Motor neuron (in vitro differentiated cells): ENCODE measurements at places on chromosomes 7 and 10.
A peak's percentile ranks its signal among the peaks of the same experiment; 100 is the strongest.

DNA sequence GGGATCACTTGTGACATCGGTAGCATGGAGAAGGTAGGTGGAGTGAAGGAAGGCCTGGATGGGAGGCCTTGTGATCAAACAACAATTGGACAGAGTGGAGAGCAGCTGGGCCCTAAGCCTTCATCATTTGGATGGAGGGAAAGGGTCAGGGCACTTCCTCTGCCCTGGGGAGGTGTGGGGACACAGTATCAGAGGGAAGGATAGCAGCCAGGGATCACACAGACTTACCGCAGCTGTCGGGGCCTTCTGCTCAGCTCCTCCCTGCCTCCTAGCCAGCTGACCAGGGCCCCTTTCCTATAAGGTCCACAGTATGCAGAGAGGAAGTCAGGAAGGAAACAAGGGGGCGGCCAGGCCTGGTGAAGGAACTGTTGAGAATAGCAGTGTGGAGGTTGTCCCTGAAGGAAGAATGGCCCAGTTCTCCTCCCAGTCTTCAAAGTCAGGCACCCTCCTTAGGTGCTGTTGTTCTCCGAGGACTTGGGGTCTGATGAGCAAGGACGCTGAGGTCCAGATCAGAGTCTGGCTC, 62.1 kb downstream of the ABCC2 start:
- ATAC-seq, result no peak

DNA sequence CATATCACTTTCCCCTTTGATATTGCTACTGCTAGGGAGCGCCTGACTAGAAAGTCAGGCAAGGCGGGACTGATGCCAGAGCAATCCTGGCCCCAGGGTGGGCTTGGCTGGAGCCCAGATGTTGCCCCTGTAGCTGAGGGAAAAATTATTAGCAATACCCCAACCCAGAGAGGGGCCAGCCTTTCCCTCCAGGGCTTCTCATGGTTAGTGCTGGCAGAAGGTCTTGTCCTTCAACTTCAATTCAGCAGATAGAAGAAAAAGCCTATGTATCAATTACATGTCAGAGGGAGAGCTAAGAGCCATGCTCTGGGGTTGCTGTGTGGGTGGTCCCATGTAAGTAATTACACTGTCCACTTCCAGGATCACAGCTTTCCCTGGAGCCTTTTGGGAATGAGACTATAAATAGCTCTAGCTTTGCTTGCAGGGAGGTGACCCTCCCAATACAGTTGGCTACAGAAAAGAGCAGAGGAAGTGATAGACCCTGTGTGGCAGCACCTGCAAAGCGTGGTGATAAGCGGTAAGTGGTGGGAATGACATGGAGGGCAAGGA, 579.1 kb downstream of the CCSER2 start:
- peak; percentile 69 for ATAC-seq

GRCh38 chr7:130134106-130134636, 63.8 kb downstream of the KLHDC10 start:
- no peak for ATAC-seq

DNA sequence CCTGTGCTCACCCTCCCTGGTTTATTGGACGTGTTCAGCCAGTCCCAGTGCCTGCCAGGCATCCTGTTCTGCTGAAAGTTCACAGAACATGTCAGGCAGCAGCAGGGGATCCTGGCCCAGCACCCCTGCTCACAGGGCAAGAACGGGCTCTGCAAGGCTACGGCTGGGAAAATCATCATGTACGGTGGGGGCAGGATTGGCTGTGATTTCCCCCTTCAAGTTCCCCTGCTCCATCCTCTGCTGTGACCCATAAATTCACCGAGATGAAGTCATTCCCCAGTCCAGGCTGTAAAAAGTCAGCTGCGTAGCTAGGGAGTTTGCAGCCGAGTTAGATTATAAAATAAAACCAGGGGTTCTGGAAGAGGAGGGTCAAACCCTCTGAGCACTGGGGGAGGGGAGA, 484.1 kb upstream of the ZMIZ1 start:
- ATAC-seq, result no peak

- peak; percentile 78 for ATAC-seq
These were observed 37.7 kb downstream of the ATXN7L1 start for GRCh38 chr7:105838627-105839231.

DNA sequence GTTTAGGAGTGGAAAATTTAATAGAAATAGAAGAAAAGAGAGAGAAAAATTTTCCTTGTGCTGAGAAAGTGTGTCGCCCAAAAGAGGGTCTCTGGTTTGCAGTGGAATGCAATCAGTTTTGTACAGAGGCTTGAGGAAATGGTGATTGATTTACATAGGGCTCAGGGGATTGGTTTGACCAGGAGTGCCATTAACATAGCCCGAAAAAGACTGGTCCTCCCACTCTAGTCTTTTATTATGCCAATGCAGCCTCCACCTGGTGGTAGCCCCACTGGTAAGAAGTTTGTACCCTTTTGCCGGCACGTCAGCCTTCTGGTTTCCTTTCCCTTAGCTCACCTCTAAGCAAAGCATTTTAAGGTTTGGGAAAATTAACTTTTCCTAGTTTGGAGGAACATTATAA, 885.3 kb downstream of the XPNPEP1 start:
- no peak for ATAC-seq
